ENCODE measurements at places on chromosomes 2 and 18.

DNA sequence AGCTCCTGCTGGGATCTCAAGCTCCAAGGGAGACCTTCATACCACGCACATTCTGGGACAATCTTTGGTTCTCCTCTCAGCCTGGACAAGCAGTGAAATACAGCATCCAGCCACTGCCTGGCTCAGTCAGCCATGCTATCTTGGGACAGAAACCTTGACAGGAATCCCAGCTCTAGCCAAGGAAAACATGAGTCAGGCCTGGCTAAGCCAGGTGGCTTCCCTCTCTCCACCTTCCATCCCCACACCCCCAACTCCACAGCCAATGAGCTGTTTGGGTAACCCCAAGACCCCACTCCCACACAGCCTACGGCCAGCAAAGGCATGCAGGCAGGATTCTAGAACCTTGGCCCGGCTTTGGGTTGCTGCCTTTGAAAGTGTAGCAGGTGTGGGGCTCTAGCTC is 64.9 kb downstream of the MCFD2 start:
- DNase-seq: no peak

DNA sequence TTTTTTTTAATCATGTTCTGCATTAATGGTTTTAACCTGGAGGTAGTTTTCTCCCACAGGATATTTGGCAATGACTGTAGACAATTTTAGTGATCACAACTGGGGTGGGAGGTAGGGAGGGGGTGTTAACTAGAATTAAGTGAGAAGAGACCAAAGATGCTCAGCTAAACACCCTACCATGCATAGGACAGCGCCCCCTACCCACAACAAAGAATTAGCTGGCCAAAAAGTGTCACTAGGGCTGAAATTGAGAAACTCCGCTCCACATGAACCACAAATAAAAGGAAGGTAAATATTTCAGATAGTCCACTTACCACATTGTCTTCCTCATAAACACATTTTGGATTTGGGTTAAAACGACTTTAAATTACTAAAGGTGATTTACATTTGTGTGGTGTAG is 942.6 kb downstream of the SUCLG1 start:
- no peak for DNase-seq

DNA sequence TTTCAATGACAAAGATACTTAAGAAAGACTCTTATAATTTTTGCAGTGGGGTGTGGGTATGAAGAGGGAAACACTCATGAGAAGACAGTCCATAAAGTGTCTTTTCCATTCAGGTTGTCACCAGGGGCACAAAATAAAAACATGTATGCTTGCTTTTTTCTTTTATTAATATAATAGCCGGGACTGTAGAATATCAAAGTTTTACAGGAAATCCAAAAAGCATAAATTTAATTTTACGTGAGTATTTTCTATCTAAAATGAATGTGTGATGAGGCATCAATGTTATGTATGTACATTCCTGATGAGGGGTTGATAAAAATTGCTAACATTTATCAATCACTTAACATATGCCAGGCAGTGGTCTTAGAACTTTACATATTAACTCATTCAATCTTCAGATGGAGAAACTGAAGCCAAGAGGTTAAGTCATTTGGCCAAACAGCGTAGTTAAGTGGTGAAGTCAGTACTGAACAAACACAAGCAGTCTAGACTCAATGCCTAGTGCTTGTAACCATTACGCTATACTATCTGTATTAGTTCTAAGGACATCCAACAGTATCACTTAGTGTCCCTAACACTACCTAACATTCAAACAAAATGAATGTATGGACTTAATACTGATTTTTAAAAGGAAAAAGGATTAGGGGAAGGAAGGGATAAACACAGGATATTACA is 10.7 kb downstream of the CCT4 start:
- no peak for DNase-seq

- peak; percentile 33 for DNase-seq
Observed at GRCh38 chr2:197786010-197786877, 1.1 kb upstream of the BOLL start.

DNA sequence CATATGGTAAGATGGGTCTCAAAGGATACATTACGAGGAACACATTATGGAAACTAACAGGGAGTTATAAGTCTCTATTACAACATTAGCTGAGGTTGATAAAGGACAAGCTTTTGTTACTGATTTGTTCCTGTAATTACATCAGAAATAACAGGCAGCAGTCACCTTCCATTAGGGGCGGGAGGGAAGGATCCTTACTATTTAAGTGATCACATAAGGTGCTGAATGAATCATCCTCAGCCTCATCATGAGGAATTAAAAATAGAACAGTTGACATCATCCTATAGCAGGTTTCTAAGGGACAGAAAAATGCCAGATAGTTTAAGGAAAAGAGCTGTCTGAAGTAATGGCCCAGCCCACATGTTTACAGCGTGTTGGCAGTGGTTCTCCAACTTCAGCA is 86.9 kb upstream of the MGAT5 start:
- no peak for DNase-seq

DNA sequence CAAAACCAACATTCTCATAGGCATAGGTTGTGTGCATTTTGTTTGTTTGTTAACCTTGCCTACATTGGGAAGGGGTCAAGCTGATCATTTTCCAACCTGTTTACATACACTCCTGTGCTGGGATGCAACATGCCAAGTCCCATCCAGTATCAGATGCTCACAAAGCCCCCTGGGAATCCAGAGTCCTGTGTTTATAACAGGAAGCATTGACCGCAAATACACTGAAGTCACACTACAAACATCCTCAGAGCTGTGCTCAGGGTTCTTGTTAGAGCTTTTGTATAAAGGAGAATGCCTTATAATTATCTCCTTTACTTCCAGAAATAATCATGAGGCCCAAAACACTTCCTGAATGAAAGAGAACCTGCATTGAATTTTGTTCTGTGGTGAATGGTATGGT is 488.7 kb upstream of the TCF4 start:
- no peak for DNase-seq

DNA sequence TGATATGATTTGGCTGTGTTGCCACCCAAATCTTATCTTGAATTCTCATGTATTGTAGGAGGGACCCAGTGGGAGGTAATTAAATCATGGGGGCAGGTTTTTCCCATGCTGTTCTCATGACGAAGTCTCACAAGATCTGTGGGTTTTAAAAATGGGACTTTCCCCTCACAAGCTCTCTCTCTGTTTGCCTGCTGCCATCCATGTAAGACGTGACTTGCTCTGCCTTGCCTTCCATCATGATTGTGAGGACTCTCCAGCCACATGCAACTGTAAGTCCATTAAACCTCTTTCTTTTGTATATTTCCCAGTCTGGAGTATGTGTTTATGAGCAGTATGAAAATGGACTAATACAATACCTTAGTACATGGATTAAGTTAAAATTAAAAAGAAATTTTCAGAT is 1094.7 kb upstream of the SLC39A10 start:
- no peak for DNase-seq

DNA sequence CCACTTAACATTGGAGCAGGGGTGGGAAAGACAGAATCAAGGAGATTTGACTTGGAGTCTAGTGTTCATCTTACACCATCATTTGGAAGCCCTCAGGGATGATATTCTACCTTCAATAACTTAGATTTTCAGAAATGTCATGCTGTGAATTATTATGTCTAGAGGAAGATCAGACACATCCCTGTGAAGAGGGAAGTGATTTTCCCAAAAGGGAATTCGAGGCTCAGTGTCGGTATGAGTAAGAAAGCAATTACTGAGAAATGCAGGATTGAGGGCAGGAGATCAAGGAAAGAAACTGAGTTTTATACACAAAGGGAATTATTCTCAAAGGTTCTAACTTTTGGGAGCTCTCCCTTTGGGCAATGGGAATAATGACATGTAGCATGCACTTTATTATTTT is 25.6 kb upstream of the ATIC start:
- no peak for DNase-seq

- DNase-seq: no peak
Observed at GRCh38 chr2:200705305-200706041, 106.2 kb upstream of the BZW1 start.

DNA sequence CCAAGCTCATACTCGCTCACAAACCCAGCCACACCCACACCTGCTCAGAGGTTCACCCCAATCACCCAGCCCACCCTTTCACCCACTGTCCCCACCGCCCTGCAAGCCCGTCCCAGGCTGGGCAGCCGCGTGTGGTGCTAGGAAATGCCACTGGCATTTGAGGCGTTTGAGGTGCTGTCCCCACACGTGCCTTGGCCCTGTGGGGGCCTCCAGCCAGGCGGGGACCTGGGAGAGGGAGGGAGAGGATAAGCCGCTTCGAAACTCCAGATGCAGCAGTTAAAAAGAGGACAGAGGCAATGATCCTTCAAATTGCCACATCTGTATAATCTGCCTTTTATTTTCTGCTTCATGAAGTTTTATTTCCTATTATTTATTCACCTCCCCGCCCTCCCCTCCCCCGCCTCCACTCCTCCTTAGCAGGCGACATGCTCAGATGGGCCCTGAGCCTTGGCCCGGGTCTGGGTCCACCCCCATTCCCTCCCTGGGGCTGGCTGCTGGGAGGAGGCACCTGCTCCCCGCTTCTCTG is 35.9 kb downstream of the PSD4 start:
- DNase-seq: no peak

GRCh38 chr18:46080156-46080555 is 8.1 kb upstream of the PSTPIP2 start:
- no peak for DNase-seq

DNA sequence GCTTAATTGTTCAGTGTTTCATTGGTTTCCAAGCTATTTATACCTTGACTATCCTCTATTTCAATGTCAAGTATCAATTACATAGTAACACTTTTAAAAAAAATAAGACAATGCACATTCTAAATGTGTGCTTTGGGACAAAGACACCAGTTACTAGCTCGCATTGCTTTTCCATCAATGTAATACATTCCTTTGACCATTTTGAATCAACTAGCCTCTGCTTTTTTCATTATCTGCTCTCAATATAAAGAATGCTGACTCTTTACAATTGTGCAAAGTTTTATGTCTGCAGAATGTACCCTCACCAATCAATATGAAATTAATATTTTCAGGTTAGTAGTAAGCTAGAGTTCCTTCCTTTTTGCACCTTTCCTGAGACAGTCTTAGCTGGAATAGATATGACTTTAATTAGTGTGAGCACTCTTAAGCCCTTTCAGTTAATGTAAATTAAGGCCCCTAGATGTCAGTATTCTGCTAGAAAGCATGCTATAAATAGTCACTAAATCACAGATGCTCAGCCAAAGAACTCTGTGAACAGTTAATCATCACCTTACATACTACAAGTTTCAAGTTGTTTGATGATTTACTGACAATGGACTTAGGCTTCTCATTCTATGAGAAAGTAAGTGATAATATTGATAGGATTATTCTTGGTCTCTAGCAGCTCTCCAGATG is 413.6 kb downstream of the PTH2R start:
- DNase-seq: no peak

GRCh38 chr2:226559536-226559935 is 240.1 kb downstream of the IRS1 start:
- DNase-seq: no peak

DNA sequence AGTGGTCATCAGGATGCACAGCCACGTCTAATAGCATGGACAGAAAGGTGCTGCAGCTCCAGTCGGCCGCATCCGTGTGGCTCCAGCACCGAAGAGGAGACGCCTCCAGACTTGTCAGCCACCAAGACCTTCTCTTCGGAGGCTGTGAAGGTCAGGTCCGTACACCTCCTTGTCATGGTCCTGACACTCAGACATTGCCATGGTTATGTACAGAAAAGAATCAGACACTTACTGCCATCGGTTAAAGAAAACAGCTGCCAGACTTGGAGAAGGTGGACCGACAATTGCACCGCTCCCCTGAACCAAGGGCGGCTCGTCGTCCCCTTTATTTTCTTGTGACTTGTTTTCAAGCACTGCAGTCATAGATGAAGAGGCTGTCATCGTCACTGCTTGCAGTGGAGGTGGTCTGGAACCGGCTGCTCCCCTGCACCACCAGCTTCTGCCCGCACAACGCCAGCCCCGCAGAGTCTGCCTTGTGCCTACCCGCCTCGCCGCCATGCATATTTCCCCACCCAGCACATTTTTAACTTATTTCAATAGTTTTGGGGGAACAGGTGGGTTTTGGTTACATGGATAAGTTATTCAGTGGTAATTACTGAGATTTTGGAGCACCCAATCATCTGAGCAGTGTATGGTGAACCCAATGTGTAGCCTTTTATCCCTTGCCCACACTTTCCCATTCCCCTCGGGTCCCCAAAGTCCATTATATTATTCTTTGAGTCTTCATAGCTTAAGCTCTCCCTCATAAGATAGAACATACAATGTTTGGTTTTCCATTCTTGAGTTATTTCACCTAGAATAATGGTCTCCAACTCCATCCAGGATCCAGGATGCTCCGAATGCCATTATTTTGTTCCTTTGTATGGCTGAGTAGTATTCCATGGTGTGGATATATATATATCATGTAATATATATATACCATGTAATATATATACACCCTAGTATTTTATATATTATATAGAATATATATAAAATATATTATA is 18.1 kb downstream of the FBXO48 start:
- DNase-seq: no peak

DNA sequence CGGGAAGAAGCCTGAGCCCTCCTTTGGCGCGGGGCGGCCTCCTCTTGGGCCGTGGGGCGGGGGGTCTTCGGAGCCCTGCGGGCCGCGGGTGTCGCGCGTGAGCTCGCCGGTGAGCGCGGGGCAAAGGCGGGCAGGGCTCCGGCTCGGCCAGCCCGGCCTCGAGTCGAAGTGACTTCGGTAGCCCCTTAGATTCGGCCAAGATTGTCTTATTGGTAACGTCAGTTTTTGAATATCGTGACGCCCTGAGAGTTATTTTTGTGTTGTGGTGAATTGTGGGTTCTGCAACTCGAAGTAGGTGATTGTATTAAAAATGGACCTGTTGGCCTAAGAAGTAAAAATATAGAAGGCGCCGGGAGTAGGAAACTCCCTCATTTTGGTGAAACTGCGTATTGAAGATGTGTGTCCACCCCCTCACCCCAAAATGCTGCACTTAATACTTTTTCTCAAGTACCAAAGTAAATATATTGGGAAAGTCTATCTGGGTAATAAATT is 669 bp downstream of the MARCHF7 start:
- no peak for DNase-seq

DNA sequence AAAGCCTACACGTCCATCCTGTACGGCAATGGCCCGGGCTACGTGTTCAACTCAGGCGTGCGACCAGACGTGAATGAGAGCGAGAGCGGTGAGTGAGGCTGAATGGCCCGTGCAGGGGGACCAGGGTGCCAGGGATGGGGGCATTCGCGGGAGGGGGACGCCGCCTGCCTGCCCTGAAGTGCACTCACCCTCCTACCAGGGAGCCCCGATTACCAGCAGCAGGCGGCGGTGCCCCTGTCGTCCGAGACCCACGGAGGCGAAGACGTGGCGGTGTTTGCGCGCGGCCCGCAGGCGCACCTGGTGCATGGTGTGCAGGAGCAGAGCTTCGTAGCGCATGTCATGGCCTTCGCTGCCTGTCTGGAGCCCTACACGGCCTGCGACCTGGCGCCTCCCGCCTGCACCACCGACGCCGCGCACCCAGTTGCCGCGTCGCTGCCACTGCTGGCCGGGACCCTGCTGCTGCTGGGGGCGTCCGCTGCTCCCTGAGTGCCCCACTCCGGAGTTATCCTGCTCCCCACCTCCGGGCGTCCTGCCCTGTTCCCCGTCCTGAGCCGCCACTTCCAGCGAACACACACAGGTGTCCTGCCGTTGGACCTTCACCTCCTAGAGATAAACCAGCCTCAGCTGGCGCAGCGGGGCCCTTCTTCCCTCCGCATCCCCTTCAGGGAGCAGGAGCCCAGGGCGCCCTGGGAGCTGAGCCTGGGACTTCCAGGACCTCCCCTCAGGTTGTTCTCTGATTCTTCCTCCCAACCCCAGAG is 2.9 kb downstream of the ALPI start:
- no peak for DNase-seq
